ENCODE measurements at places on chromosomes 12 and 14.

- DNase-seq, result no peak
Measured at GRCh38 chr12:14072987-14073386, 91.6 kb upstream of the GRIN2B start.

DNA sequence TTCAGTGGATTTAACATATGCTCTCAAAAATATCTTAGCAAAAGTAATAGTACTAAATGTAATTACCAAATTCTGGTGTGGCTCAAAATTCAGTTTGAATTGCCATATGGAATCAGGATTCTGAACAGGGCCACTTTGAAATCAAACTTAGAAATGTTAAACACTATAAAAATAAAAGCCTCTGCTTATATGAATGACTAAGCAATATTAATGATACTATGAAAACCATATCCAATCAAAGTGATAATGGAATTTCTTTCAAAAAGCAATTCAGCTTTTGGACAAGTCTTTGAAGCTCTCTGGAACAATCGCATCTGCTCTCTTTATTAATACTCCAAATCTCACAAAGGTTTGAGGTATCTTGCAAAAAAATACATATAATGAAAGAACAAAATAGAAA lies 51.6 kb downstream of the ERGIC2 start:
- no peak for DNase-seq

DNA sequence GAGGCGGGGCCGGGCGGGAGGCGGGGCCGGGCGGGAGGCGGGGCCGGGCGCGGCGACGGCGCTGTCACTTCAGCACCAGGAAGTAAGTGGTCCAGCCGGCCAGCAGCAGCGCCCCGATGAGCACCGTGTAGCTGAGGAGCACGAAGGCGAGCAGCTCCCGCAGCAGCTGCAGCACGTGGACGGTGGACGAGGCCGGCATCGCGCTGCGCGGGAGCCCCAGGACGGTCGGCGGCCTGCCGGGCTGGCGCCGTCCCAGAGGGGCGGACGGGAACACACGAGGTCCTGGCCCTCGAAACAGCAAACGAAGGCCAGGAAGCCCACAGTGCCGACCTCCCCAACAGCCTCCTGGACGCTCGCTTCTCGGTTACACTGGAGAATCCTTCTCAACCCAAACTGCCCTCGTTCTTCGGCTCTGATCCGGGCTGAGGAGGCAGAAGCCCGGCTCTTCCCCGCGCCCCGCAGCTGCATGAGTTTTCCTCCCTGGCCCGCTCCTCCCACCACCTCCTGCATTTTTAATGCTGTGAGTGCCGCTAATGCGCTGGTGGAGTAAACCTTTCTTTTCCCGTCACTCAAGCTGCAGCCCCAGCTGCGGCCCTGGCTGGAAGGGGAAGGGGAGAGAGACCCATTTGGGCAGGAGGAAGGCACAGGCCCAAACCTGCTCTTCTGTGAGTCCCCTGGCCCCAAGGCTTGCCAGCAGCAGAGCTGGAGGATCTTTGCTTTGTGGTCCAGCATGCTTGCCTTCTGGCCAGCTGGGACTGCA lies 694 bp upstream of the DIABLO start:
- DNase-seq, result no peak

GRCh38 chr14:30296931-30297405 lies 262.0 kb upstream of the G2E3 start:
- DNase-seq, result no peak

DNA sequence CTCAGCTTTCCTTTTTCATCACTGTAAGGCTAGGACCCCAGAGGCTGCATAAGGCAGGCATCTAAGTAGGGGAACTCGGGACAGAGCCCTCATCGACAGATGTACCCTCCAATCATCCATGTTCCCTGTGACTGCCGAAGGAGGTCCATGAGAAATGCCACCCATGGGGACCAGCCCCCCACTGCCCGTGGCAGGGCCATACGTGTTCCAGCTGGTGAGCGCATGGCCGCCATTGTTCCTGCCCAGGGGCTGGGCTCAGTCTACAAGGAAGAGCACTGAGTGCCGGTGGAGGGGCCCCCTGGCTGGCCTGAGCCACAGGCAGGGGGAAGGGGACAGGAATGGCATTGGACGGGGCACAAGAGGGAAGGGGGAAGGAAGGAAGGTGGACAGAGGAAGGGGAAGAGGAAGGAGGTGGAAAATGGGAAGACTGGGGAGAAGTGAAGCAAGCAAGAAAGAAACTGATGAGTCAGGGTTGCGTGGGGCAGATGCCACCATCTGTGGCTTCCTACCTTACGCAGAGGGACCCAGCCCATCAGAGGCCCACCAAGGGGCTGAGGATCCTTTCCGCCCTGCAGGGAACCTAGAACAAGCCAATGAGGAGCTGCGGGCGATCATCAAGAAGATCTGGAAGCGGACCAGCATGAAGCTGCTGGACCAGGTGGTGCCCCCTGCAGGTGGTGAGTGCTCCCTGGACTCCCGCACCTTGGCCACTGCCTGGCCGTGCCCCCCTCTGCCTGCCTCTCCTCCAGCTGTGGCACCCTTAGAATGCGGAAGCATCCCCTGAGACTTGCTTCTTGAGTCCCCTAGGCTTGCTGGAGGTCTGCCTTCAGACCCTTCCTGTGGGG lies 120.6 kb upstream of the FKBP4 start:
- DNase-seq, result no peak

GRCh38 chr12:52947738-52948423 lies 1.0 kb upstream of the KRT18 start:
- DNase-seq, result no peak

DNA sequence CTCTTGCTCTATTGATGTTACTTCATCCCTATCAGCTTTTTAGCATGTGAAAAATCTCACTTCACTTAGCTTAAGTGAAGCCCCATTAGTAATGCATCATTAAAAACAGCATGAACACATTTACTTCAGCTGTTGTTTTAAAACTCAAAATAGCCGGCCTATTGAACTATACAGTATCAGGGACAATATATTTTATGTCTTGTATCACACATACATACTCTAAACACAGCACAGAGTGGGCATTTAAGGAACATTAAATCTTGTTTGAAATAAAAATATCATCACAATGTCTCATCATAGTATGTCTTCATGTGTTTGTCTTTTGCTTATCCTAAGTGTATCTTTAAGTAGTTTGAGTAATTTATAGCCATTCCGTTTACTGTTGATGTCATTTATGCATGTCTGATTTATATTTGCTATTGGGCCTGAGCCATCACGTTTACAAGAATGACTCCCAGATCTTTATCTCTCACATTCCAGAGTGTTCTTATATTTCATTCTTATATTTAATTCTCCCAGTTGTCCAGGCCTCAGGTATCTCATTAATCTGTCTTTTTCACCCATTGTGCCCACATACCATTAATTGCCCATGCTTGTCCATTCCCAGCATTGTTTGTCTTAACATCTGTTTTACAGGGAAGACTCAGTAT lies 57.5 kb downstream of the ARHGAP5 start:
- no peak for DNase-seq

DNA sequence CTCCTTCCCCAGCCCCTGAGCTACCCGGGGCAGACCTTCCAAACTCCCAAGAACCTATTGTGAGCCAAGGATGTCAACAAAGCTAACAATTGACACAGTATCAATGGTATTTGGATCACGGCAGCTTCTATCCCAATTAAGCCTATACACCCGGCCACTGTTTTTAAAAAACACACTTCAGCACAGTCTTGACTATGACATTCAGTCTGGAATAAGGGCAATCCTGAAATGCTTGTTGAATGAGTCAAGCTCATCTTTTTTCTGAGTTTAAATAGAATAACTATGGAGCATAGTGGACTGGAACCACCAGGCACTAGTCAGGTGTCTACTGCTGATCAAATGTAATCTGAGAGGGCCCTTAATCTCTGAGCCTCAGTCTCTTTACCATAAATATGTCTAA lies 5.7 kb downstream of the DENND5B start:
- peak; percentile 87 for DNase-seq

DNA sequence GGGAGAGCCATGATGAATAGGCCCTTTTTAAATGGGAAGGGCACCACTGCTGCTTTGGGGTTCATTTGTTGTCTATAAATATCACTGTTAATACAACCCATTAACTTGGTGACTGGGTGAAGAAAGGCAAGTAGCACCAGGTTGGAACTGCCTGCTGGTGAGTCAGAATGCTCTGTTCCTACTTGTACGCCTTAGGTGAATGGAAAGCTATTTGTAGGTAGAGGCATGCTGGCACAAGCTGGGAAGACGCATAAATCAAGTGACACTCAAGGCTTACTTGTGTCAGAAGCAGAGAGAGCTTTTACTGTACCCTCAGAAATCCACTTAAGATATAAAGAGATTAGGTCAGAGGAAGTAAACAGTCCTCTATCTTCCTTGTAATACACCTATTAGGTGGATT lies 142.5 kb downstream of the TMX1 start:
- no peak for DNase-seq

GRCh38 chr14:64614166-64614565 lies 64.4 kb downstream of the PPP1R36 start:
- DNase-seq, result no peak

DNA sequence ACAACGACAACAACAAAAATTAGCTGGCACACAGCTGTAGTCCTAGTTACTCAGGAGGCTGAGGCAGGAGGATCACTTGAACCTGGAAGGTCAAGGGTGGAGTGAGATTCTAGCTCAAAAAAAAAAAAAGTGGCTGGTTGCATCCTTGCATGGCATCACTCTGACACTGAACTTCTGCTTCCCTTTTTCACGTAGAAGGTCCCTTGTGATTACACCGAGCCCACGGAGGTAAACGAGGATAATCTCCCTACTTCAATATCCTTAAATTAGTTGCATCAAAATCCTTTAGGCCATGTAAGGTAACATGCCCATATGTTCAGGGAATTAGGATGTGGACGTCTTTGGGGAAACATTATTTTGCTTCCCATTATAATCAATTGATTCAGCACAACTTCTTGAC lies 4.0 kb upstream of the PPP4R4 start:
- DNase-seq, result no peak

GRCh38 chr14:77040741-77041653 lies 12.5 kb upstream of the IRF2BPL start:
- peak; percentile 59 for DNase-seq

DNA sequence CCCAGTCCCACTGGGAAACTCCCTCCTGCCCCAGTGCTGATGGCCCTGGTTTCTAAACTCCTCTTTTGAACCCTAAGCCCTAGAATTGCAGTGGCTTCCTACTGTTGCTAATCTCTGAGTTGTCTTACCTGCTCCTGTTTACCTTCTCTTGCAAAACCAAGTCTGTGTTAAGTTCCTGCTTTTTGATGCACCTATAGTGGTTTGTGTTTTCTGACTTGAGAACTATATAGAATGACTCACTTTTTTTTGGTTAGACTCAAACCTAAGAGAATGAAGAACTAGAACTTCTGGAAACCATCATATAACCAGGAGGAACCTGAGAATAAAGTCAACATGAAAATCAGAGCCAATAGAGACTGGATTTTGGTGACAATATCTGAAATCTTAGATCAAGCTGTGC lies 5.5 kb upstream of the GAS2L3 start:
- DNase-seq, result no peak

- DNase-seq, result peak; percentile 82
Measured at GRCh38 chr12:49019443-49020324, 1.1 kb upstream of the PRKAG1 start.

DNA sequence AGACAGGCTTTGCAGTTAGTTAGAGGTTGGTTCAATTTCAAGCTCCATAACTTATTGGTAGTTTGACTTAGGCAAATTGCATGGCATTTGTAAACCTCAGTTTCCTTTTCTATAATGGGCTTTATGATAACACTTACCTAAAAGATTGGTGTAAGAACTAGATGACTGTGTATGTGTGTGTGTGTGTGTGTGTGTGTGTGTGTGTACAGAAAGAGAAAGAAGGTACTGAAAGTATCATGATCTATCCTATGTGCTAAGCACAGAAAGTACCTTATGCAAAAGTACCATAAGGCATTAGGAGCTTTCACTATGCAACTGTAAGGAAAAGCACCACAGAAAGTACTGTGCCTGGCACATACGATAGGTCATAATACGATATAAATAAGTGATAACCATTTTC lies 304.3 kb upstream of the KITLG start:
- no peak for DNase-seq

DNA sequence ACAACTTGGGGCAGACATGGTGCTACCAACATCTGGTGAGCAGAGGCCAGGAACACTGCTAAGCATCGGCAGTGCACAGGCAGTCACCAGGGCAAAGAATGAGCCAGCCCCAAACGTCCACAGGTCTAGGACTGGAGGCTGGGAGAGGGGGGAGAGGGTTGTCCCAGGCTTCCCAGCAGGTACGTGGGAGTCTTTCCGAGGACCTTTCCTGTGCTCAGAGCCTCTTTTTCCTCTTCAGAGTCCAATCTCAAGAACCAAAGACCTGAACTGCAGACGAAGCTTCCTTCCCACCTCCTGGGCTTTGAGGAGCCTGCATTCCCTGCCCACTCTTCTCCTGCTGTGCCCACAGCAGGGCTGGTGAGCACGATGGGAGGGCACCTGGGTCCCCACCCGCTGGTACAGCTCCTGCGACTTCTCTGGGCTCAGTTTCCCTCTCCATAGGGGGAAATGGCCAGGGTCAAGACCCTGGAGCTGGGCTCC lies 48.7 kb downstream of the DLK1 start:
- no peak for DNase-seq

DNA sequence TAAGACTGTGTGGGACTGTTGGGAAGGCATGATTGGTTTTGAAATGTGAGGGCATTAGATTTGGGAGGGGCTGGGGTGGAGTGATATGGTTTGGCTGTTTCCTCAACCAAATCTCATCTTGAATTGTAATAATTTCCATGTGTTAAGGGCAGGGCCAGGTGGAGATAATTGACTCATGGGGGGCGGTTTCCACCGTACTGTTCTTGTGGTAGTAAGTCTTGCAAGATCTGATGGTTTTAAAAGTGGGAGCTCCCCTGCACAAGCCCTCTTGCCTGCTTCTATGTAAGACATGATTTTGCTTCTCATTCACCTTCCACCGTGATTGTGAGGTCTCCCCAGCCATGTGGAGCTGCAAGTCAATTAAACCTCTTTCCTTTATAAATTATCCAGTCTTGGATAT lies 76.6 kb upstream of the PPFIA2 start:
- DNase-seq, result no peak

DNA sequence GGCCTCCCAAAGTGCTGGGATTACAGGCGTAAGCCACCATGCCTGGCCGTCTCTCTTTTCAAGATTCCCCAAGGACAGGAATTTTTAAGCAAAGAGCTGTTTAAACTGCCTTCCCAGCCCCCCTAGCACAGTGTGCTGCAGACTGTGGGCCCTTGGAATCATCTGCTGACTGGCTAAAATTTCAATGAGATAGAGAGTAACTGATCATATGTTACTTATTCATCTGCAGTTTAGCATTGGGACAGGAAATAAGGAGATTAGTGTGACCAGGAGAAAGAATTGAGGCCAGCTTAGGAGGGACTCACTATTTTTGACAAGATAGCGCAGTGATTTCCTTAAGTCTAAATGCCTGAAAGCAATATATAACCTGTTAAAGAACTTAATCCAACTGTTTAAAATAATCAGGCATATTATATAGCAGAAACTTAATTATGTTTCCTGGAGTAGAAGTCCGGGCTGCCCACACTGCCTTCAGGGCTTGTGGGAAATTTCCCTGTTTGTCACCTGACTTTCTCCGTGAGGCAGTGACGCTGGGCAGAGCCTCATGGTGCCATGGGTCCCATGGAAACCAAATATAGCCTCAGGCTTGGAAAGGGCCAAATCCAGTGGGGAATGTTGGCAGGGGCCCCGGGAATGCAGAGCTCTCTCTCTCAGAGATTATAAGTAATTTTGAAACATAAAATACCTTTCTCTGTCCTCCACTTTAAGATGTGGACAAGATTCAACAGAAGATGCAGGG lies 22.8 kb upstream of the CEBPE start:
- no peak for DNase-seq

GRCh38 chr14:24415421-24416253 lies 13.8 kb downstream of the CBLN3 start:
- DNase-seq, result no peak
